T-helper 2 cell treated with Interferon-gamma antibody and Interleukin-4, amounts not matched to agents 5 μg/mL and 100 μg/mL, for 36 hours (primary cell): ENCODE measurements at places on chromosomes 2 and 18.

GRCh38 chr2:152189622-152190495, 14.3 kb upstream of the STAM2 start:
- DNase-seq, result no peak

- no peak for DNase-seq
Measured at GRCh38 chr2:227856697-227857096, 14.7 kb upstream of the DAW1 start.

DNA sequence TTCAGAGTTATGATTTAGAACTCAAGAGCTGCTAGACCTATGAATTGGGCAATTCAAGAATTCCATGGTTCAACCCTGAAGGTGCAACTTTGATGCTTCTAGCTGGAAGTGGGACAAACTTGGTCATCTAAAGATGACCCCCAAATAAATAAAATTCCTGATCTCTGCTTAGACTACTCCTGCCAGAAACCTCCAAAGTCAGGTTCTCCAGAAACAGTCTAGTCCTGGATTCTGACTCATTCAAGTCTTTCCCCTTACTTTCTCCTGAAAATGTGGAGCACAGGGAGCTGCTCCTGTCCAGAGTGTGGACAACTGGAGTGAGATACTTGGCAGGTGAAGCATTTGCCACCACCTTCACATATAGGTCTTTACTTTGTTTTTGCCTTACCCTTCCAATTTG, 557.7 kb upstream of the TNP1 start:
- no peak for DNase-seq

DNA sequence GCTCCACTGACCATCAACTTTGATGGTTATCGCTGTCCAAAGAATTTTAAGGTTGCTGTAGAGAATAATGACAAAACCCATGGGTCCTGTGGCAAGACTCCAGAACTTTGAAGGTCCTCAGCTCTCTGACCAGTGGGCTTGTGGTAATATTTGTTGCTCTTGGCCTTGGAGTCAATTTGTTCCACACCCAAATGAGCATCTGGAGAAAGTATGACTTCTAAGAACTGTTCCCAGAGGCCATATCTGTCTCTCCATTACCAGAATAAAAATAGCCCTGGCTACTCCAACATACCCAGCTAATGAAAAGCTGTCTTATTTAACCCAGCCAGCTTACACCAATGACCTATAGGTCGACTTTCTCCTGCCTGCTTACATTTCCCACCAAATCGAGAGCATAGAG, 466.4 kb downstream of the MEIS1 start:
- DNase-seq, result no peak

- no peak for DNase-seq
Measured at GRCh38 chr18:21458310-21458709, 142.2 kb downstream of the ESCO1 start.

DNA sequence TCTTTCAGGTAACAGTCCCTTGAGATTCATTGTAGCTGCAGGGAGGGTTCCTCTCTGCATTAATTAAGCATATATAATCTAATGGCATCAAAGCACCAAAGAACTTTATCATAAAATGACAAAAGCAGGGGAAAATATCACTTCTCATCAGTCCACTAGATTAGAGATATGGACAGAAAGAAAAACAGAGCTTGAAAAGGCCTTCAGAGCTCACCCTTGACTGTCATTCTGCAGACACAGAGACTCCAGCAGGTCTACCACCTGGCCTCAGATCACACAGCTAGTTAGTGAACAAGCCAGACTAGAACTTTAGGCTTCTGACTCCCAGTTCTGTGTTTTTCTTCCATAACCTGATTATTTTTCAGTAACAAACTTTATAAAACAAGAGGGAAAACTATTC, 88.5 kb downstream of the FIGN start:
- DNase-seq, result no peak

DNA sequence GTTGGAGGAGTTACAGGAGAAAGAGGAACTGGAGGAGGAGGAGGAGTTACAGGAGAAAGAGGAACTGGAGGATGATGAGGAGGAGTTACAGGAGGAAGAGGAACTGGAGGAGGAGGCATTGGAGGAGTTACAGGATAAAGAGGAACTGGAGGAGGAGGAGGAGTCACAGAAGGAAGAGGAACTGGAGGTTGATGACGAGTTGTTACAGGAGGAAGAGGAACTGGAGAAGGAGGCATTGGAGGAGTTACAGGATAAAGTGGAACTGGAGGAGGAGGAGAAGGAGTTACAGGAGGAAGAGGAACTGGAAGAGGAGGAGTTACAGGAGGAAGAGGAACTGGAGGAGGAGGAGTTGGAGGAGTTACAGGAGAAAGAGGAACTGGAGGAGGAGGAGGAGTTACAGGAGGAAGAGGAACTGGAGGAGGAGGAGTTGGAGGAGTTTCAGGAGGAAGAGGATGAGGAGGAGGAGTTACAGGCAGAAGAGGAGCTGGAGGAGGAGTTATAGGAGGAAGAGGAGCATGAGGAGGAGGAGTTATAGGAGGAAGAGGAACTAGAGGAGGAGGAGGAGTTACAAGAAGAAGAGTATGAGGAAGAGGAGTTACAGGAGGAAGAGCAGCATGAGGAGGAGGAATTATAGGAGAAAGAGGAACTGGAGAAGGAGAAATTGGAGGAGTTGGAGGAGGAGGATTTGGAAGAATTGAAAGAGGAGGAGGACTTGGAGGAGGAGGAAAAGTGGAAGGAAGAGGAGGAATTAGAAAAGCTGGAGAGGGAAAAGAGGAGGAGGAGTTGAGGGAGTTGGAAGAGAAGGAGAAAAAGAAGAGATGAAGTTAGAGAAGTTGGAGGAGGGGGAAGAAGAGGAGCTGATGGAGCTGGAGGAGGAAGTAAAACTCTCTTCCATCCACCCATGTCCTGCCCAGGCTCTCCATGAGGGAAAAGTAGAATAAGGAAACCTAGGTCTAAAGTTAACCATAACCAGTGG, 37.2 kb downstream of the CLASP1 start:
- DNase-seq, result no peak

GRCh38 chr2:55168221-55169154, 63.6 kb downstream of the CLHC1 start:
- DNase-seq, result no peak

- no peak for DNase-seq
Measured at GRCh38 chr2:53820711-53821110, 33.9 kb downstream of the ERLEC1 start.

GRCh38 chr2:161134547-161135518, 25.4 kb upstream of the TANK start:
- no peak for DNase-seq

DNA sequence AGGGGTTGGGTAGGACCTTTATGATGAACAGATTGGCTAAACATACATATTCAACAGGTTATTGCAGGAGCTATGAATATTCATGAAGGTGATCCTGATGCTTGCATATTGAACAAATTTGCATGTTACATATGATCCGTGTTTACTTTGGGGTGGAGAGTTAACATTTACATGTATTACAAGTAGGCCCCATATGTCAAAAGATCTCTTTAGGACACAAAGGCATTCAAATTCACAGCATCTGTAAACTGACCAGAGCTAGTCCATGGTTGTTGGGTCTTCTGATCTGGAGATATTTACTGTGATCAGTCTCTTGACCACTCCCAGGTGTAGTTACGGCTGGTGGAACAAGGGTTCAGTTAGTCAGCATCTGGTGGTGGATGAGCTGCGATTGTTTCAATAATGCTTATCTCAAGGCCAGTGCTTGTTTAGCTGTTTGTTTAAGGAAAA, 80.4 kb downstream of the PMAIP1 start:
- no peak for DNase-seq

DNA sequence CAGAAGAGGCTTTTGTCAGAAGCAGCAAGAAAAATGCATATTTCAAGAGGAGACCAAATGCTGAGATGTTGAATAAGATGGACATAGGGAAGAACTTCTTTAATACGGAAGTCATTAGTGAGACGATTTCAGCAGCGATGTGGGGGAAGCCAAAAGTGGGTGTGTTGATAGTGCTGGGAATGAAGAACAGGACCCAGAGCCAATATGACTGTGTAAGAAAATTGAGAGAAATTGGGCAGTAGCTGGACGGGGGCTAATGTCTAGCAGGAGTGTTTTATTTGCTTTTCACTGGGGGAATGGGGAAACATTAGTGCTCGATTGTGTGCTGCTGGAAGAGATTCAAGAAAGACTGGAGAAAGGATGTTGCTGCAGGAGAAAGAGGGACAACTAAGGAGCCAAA, 788.7 kb upstream of the KLHL29 start:
- DNase-seq, result no peak

DNA sequence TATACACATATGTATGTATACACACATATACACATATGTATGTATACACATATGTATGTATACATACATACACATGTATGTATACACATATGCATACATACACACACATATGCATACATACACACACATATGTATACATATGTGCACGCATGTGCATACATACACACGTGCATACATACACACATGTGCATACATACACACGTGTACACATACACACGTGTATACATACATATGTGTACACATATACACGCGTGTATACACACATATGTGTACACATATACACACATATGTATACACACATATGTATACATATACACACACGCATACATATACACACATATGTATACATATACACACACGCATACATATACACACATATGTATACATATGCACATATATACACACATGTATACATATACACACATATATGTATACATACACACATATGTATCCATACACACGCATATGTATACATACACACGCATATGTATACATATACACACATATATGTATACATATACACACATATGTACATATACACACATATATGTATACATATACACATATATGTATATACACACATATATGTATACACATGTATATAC, 21.5 kb downstream of the NABP1 start:
- DNase-seq, result no peak

- no peak for DNase-seq
Measured at GRCh38 chr2:46963941-46964673, 48.5 kb upstream of the MCFD2 start.

DNA sequence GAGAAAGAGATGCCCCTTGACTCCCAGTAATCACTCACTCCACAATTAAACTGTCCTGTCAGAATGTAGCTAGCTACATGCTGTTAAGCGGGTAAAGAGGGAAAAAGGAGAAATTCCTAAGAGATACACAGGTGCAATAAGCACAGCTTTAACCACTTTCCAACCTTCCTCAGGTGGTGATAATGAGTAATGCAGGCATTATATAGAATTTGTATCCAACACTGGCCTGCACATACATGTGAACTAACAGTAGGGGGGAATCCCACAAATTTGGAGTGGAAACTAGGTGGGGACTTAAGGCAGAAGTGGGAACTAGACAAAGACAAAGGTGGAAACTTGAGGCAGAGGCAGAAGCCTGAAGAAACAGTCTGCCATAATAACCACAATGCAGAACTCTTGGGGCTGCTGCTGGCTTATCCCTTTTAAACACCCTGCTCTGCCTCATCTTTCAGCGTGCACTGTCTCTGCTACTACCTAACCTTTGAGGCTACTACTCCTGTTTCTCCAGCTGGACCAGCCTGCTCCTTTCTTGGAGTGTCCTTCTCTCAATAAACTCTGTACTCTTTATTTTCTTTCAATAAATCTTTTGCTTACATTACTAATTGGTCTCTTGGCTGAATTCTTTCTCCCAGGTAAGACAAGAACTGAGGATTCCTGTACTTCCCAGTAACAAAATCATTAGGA, 259.7 kb downstream of the PDE11A start:
- no peak for DNase-seq

DNA sequence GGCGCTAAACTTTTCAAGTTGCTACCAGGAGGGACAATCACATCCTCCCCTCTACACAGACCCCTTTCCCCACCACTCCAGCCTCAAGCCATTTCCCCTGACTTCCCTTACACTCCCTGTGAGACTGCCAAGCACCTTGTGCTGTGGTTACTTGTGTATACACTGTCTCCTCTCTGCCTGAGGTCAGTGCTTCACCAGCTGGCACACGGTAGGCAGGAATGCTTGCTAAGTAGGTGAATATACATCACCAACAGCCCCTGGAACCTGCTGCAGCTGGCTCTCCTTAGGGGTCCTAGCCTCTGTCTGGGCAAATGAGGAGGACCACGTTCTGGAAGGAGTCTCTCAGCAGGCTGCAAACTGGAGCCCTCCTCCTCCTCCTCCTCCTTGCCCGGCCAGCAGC, 38.3 kb upstream of the ACAA2 start:
- no peak for DNase-seq

GRCh38 chr2:195051401-195051800, 605.6 kb upstream of the SLC39A10 start:
- DNase-seq, result no peak

DNA sequence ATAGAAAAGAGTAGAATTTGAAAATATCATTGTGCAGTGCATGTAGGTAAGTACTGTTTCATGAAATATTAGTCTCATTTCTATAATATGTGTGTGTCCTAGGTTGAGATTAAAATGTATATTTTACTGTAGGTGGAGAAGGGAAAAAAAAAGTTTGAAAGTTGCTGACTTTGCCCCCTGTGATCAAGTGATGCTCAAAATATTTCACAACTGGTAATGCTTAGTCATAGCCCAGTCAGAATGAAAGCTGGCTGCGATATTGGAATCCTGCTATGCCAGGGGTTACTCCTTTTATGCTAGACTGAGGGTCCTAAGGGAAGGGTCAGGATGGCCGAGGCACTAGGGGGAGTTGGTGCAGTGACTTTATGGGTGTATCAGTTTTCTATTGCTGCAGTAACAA, 19.5 kb upstream of the CFAP36 start:
- DNase-seq, result no peak

- DNase-seq, result no peak
Measured at GRCh38 chr2:8849327-8849726, 11.9 kb upstream of the KIDINS220 start.

GRCh38 chr2:102505290-102505689, 32.3 kb downstream of the SLC9A4 start:
- DNase-seq, result no peak

DNA sequence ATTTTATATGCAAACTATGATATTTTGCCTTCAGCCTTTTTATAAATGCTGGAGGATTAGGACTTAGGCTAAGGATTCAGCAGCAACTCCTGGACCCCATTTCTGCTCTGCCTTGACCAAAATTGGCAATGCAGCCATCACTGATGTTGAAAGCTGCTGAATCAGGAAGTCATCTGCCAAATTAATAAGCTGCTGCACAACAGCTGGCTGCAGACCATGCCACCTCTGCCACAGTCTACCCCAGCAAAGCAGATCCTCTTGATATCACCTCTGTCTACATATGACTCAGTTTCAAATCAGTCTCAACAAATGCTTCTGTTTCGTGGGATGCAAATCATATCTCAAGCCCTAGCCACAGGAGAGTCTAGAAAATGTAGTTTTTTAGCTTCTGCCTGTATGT, 7.1 kb upstream of the SOS1 start:
- peak; percentile 72 for DNase-seq

GRCh38 chr2:98487806-98488189, 43.1 kb downstream of the INPP4A start:
- no peak for DNase-seq

DNA sequence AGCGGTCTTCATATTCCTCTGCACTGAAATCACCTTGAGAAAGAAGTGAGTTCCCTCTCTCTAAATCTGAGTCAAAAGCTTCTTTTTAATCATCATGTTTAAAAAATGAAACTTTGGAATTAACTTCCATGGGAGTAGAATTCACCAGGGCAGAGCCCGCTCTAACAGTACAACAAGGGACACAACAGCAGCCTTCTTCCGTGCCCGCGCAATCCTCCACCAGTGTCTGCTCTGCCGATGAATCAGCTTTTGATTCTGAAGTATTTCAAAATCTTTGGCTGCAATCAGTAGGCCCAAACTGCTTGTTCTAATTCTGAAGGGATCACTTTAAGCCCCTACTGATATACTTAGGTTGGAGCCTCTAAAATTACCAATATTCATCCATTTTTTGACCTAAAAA, 76.9 kb downstream of the USP40 start:
- DNase-seq, result no peak
